ENCODE measurements at places on chromosomes 7 and 10.

GRCh38 chr10:132667342-132668047 lies 118.5 kb downstream of the NKX6-2 start:
- no peak for DNase-seq

- DNase-seq = no peak
Measured at GRCh38 chr7:14542624-14543023, 359.9 kb downstream of the DGKB start.

DNA sequence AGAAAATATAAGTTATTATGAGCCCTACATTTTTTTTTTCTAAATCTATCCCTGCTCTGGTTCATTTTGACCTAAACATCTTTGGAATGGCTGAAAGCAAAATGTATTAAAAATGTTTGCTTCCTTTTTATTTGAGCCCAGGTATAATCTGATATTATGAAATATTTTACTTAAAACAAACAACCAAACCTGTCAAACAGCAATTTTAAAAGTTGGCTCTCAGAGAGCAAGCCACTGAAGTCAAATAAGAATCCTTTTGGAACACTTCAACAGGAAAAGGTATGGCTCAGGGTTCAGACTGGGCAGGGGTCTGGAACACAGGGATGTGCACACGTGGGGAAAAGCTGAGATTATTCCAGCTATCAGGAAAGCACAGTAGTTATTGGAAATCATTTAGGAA lies 782.9 kb downstream of the CCSER2 start:
- no peak for DNase-seq

DNA sequence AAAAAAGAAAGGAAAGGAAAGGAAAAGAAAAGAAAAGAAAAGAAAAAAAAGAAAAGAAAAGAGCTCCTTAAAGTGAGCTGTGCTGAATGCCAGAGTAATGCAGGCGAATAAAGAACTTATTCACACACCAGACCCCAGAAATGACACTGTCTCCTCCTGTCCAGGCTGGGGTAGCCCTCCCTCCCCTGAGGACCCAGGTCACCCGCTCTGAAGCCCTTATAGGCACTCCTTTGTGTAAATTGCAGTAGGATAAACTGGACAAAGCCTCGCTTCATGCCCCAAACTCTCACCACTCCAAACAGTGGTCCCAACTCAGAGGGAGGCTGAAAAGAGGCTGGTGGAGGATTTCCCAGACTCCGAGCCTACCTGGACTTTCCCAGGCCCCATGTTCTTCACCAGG lies 46.3 kb downstream of the PKD1L1 start:
- no peak for DNase-seq

DNA sequence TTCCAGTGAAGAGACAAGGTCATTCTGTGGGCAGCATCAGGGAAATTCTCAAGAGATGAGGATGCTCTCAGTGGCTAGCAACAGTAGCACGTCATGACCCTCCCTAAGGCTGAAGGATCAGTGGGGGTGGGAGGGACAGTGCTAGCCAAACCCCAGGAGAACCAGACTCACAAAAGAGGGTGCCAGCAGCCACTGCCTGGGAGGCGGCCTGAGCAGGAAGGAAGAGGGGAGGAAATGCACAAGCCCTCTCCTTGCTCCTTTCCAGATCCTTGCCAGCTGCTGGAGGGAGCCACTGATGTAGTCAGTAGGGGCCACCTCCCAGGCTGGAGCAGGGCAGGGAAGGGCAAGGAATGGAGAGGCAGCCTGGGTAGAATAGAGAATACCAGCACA lies 302.7 kb downstream of the RPS24 start:
- no peak for DNase-seq

Measured in stimulated activated CD4-positive, alpha-beta T cell treated with anti-CD3 and anti-CD28 coated beads, TNF-alpha, amount 100 ng/mL, for 24 hours (primary cell).